Muscle of arm (tissue), 14 donors: ENCODE measurements at places on chromosomes 11 and 22.

DNA sequence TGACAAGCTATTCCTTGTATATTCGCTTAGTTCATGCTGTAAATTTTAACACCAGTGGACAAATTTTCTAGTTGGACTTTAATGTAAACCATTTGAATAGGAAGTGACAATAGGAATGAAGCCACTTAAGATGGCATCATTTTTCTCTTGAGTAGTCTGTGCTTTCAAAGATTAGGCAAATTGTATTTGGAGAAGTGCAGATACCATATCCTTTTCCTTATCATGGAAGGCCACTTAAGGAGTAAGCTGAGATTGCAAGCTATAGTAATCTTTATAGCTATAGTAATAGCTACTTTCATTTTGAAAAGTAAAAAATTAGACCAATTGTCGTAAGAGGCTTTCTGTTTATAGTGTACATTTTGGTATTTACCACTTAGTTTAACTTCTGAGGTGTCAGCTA lies 12.8 kb downstream of the CAPRIN1 start:
- DNase-seq = no peak

DNA sequence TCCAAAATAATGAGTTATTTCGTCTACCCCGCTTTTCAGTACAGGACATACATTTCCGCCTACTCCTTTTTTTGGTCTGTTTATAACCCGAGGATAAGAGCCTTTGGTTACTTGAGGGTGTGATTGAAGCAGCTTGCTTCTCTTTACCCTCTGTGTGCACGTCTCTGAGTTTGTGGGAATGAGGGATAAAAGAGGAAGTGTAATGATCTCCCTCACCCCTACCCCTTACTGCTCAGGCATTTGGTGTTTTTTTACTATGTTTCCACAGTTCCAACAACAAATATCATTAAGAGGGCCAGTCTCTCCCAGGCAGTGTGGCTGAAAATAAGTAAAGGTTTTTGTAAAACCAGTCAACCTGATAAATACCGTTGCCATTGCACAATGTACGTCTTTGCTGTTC lies 83.2 kb upstream of the GAL start:
- no peak for DNase-seq

GRCh38 chr22:22927196-22927887 lies 39.7 kb downstream of the IGLL5 start:
- DNase-seq = no peak

- DNase-seq = no peak
These were observed 23.8 kb downstream of the TPBGL start for GRCh38 chr11:75264356-75264755.

GRCh38 chr11:113057038-113057437 lies 95.8 kb downstream of the NCAM1 start:
- DNase-seq = no peak

GRCh38 chr22:29427176-29427760 lies 11.1 kb upstream of the RFPL1 start:
- DNase-seq = no peak

DNA sequence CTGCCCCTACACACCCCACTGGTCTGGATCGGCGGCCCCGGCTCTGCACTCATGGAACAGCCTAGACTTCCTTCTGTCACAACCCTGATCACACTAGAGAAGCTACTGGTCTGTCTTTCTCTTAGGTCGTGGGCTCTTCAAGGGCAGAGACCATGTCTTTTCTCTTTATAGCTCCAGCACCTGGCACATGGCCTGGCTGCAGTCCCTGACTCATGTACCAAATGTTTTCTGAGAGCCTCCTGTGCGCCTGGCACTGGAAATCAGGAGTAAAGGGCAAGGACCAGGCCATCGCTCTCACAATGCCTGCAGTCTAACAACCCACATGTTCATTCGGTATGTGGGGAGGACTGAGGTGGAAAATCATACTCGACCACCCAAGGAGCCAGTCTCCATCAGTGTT lies 7.5 kb downstream of the ASCC2 start:
- DNase-seq = no peak
